Fibroblast of skin of abdomen (primary cell): ENCODE measurements at places on chromosomes 1 and 21.
A peak's percentile ranks its signal among the peaks of the same experiment; 100 is the strongest.

GRCh38 chr1:222654849-222655248, 37.0 kb downstream of the MIA3 start:
- no peak for DNase-seq

DNA sequence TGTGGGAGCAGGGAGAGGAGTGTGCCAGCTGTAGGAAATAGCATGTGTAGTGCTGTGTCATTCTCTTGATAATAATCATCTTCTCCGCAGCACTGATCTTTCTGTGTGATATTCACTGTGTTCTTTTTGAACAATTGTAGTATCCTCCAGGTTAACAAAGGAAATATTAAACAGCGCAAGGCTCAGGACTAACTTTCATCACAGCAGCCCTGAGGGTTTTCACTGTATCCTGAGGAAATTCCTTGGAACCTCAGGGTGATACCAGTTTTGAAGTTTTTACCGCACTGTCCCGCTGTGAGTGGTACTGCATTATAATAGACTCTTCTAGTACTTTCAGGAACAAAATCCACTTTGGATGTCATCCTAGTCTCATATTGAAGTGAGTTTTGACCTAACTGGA, 228.4 kb upstream of the COA6 start:
- DNase-seq: no peak

DNA sequence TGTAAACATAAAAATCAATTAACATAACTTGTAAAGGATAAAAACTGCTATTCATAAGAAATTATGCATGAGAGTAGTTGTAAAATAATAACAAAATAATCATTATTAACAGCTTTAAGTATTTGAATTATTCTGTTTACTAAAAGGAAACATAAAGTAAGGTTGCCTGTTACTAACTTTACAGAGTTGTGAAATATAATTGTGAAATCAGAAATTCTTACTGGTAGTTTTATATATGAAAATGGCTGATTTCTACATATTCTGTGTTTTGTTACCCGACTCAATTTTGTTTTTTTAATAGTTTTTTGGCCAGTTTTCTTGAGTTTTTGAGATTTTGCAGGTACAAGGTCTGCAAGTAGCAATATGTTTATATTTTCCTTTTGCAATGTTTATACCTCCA, 27.8 kb downstream of the FNBP1L start:
- DNase-seq: no peak

- DNase-seq: no peak
Measured at GRCh38 chr1:152479792-152480595, 30.6 kb upstream of the LCE5A start.

DNA sequence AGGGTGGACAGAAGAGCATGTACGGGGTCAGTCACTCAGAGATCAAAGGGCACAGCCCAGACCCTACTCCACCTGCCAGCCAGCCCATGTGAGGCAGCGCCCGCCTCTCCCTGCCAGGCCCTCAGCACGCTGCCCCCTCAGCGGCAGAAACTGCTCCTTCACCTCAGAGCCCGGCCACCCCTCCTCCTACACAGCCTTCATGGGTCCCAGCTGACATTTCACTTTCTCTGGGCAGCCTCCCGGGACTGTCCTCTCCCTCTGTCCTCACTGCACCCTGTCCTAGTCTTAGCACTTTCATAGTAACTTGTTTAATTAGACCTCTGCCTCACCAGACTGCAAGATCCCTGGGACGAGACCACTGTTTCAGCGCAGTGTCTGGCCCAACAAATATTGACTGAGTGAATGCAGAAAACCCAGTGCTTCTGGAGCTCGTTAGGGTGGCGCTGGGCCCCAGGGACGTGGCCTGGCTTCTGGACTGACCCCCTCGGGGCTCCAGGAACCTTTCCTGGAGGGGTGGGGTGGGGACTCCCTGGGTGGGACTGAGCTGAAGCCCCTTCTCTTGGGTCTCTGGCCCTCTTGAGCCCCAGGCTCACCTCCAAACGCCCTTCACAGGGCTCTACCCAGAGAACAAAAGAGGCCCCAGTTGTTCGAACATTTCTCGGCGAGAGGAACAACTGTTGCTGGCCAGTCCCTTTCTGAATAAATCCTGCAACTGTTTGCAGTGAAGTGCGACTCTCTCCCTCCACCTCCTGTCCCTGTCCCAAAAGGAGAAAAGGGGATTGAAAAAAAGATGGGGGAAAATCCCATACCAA, 114.9 kb downstream of the CASZ1 start:
- DNase-seq: no peak

DNA sequence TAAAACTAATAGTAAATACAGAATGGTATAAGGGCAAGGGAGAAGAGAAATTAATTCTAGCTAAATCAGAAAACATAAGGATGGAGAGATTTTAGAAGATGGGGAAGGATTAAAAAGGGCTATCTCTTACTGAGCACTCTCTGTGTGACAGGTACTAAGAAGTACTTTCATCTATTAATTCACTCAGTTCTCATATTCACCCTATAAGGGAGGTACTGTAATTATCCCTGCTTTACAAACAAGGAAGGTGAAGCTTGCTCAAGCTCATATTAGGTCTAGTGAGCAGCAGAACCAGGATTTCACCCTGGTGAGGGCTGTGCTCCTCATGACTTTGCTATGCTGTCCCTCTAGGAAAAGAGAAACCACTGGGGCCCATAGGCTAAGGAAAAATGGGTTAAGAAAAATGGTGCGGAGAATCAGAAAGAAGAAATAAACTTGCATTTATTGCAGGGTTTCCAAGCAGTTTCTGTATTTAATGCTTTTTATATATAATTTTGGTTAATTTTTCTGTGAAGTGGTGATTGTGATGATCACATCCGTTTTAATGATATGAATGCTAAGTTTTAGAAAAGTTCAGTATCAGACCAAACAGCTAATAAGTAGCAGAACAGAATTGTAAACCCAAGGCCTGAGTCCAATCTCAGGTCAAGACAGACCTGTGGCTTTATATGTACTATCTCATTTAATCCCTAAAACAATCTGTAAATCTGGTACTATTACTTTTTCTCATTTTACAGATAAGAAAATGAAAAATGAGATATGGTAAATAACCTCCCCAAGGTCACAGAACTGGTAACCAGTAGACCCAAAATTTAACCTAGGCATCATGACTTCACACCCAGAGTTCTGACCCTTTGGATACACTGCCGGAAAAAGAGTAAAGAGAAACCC, 1.7 kb downstream of the PCNX2 start:
- DNase-seq: peak; percentile 6

- DNase-seq: no peak
Measured at GRCh38 chr1:247386217-247386616, 29.8 kb upstream of the NLRP3 start.

DNA sequence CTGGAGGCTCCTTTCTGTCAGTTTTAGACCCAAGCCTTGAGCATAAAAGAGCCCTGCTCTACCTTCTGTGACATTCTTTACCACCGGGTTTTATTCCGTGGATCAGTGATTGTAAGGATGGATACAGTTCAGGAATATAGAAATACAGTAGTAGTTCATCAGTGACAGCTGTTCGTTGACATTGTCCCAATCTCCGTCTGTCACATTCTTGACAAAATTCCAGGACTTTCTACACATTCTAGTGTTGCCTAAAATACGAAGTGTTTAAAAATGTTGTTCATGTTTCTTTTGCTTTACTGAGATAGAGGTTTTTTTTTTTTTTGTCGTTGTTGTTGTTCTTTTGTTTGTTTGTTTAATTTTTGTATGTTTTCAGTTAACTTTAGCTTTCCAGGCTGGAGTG, 29.9 kb downstream of the MAP10 start:
- no peak for DNase-seq

GRCh38 chr1:107153014-107153413, 12.2 kb downstream of the NTNG1 start:
- DNase-seq: peak; percentile 42

- DNase-seq: no peak
Measured at GRCh38 chr1:32023351-32023750, 9.7 kb downstream of the KHDRBS1 start.

- peak; percentile 23 for DNase-seq
Measured at GRCh38 chr1:15038232-15039016, 115.1 kb upstream of the TMEM51 start.

GRCh38 chr1:178768423-178768822, 43.4 kb downstream of the RALGPS2 start:
- peak; percentile 7 for DNase-seq

- no peak for DNase-seq
Measured at GRCh38 chr1:208111646-208112190, 132.5 kb downstream of the PLXNA2 start.

GRCh38 chr1:153698020-153698922, 19.8 kb downstream of the NPR1 start:
- DNase-seq: peak; percentile 14

DNA sequence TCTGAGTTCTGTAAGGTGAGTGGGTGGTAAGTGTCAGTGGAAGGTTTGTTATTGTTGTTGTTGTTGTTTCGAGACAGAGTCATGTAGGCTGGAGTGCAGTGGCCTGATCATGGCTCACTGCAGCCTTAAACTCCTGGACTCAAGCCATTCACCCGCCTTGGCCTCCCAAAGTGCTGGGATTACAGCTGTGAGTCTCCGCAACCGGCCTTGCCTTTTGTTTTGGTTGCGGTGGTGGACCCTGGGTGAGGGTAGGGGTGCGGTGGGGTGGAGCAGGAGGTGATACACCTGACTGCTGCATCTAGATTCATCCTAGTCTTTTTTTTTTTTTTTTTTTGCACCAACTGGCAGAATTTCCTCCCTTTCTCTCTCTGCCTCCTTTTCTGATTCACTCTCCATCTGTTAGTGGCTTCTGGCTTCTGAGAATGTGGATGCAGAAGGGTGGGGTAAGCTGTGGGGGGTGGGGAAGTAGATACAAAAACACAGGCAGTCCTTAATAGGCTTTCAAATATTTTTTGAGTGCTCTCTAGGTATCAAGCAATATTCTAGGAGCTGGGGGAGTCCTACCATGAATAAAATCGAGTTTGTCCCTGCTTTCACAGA, 4.6 kb upstream of the GMEB1 start:
- peak; percentile 12 for DNase-seq

- no peak for DNase-seq
Measured at GRCh38 chr1:175494950-175495349, 248.4 kb downstream of the TNR start.

- peak; percentile 91 for DNase-seq
Measured at GRCh38 chr1:230877146-230877923, 9.0 kb upstream of the C1orf198 start.

- peak; percentile 44 for DNase-seq
Measured at GRCh38 chr1:241637046-241637590, 3.1 kb downstream of the CHML start.

- no peak for DNase-seq
Measured at GRCh38 chr1:21154717-21155116, 22.0 kb downstream of the EIF4G3 start.

- DNase-seq: no peak
Measured at GRCh38 chr1:23614032-23614660, 54.8 kb upstream of the ID3 start.

DNA sequence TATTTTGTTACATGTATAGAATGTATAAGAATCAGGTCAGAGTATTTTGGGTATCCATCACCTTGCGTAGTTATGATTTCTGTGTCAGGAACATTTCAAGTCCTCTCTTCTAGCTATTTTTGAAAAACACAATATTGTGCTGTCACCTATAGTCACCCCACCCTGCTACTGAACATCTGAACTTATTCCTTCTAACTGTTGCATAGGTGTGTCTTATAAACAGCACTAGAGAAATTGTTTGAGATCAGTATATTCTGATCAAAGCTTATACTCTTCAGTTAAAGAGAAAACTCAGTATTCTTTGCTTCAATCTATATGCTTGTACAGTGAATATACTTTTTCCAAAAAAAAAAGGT, 96.0 kb downstream of the ASH1L start:
- DNase-seq: no peak
